ENCODE measurements at places on chromosomes 6 and 20.

- DNase-seq, result peak; percentile 87
Measured at GRCh38 chr20:24100370-24101011, 111.9 kb upstream of the GGTLC1 start.

DNA sequence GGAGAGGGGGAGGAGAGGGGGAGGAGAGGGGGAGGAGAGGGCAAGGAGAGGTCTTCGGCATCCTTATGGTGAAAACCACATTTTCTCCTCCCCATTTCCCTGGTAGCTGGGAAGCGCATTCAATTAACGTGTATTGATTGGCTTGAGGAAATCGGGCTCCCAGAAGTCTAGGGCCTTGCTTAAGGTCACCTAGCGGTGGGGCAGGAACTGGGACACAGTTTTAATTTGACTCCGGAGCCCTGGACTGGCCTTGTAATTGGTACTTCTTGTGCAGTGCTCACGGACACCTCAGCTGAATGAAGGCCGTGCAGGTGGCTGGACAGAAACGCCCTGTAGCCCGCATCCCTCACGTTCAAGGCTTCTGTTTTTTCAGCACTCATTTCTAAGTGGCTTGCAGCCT is 42.8 kb downstream of the CTCFL start:
- DNase-seq, result no peak

DNA sequence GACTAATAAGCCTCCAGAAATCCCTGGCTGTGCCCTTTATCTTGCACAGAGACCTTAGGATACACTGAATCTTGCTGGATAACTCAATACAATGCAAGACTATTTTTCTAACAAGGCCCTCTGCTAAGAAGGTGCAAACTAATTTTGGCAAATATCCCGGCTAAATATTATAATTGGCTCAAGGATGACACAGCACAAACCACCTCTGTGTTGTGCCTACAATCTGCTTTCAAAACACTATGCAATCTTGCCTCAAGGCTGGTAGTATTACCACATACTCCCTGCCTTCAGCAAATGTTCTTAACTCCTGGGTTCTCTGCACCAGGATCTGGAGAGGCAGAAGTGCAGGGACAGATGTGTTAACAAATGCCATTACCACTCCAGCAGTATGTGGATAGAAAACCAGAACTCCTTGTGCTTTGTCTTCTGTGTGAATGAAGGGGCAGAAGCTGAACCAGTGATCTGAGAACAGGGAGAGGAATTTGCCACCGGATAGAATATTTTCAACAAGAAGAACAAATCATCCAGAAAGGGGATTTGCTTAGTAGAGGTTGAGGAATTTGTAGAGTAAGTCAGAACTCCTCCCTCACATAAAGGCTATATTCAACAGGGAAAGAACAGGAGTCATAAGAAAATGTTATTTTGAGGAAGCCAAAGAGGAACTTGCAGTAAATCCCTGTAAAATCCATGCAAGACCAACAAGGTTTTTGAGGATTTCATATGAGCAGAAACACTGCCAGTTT is 74.1 kb upstream of the SLC4A11 start:
- peak; percentile 88 for DNase-seq

DNA sequence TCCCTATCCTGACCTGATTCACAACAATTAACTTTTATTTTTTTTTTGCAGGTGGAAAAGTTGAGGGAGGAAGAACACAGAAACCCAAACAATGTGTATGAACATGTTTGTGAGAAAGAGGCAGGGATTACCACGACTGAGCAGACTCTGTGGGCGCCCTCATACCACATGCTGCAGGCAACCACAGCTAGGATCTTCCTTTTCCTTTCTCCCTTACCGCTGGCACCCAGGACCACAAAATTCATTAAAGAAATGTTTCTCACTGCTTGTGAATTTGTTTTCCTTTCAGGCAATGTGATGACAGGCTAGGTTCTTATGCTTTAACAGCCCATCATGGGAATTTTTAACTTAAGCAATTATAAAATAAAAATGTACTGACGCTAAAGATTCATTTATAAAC is 287.1 kb downstream of the GMDS start:
- DNase-seq, result no peak

DNA sequence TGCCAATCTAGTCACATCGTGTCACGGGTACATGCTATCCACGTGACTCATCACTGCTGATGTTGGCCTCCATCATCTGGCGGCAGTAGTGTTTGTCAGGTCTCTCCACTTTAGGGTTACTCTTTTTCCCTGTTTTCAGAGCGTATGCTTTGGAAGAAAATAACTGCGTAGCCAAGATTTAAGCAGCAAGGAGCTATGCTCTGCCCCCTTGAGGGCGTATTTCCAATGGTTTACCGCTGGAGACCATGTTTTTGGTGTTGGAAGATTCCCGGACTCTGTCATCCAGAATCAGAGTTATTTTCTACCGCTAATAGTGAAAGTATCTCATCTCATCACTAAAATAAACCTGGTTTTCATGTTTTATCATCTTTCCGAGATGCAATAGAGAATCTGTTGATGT is 306.5 kb downstream of the C6orf118 start:
- DNase-seq, result no peak

DNA sequence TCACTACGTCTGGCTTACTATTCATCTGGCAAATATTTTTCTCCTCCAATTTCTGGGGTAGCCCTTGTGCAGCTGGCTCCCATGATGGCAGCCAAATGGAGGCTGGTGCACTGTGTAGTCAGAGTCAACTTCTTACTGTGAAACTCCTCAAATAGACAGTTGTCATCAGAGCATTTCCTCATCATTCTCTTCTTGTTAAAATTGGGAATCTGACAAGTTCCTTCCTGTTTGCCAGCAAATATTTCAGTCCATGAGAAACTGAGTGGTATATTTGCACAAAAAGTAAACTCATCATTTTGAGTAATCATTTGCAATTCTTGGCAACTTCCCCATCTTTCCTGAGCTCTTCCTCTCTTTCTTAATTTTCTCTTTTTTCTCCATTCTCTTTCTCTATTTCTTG is 394.9 kb upstream of the RGS17 start:
- no peak for DNase-seq

- no peak for DNase-seq
Measured at GRCh38 chr20:58668901-58669286, 17.8 kb downstream of the STX16 start.

DNA sequence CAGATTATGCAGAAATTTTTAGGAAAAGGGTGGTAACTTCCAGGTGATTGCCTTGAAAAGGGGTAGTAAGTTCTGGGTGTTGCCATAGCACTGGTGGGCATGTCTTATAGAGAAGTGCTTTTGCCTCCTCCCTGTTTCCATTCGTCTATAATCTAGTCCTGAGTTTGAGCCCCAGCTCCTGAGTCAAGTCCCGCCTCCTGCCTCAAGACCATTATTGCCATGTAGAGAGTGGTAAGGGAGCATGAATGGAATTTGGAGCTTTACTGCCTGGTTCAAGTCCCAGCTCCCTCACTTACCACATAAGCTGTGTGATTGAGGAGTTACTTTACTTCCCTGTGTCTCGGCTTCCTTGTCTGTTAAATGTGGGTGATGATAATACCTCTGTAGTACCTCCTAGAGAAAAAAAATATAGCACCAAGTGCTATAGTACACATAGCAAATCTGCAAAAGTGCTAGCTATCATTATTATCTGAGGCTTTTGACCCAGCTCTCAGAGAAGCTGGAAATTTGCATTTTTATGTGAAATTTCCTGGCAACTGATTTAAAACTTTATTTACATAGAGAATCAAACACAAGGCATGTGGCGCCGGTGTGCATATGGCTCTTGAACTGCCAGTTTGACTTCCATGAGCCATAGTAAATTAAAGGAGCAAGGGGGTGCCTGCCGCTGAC is 36.0 kb downstream of the TGM6 start:
- no peak for DNase-seq

GRCh38 chr20:38957915-38958485 is 4.1 kb upstream of the DHX35 start:
- no peak for DNase-seq

DNA sequence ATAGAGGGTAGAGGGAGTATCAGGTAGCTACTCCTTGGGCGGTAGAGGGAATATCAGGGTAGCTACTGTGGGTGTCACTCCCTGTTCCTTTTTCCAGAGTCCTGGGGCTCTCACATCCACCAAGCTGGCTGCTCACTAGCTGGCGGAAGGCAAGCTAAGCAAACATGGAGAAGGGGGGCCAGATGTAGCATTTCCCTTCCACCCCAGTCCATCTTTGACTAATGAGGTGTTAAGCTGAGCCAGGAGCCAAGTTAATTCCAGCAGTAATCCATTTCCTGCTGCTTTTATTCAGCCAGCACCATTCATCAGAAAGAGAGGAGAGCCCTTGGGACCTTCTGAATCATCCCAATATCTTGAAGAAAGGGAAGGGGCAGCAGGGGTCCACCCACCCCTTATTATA is 330.0 kb downstream of the ZFAND3 start:
- DNase-seq, result no peak

- DNase-seq, result no peak
Measured at GRCh38 chr20:24875078-24875477, 74.0 kb upstream of the CST7 start.

GRCh38 chr6:52815167-52816092 is 11.8 kb upstream of the GSTA1 start:
- DNase-seq, result peak; percentile 57

DNA sequence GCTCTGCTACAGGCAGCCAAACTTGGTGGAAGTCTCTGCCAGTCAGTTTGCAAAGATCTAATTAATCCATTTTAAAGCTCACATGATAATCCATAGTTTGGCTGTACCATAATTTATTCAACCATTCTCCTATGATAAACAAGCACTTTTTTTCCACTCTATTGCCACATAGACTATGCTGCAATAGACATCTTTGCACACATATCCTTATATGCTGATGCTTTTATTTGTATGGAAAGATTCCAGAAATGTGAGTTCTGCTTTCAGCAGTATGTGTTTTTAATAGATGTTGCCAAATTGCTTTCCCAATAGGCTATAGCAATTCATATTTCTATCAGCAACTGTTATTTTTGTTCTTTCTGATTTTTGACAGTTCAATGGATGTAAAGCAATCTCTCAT is 628.0 kb downstream of the KIF16B start:
- DNase-seq, result peak; percentile 18

- no peak for DNase-seq
Measured at GRCh38 chr6:18530201-18530600, 143.1 kb downstream of the RNF144B start.

DNA sequence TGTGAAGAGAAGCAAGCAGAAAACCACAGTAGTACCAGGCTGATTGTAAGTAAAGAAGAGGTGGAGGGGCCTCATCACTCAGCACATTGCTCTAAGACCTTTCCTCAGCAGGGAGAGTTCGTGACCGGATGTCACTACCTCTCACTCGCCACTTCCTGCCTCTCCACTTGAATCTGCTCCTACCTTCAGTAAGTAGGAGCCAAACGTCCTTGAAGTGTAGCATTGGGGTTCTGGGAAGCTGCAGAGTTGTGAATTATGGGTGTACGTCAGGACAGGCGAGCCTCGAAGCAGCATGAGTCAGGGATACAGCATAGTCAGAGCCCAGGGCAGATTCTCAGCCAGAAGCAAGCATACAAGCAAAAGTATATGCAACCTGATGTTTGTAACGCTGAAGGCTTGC is 224.9 kb downstream of the PHACTR1 start:
- peak; percentile 23 for DNase-seq

GRCh38 chr20:44041001-44041400 is 126.3 kb downstream of the TOX2 start:
- no peak for DNase-seq

- DNase-seq, result peak; percentile 46
Measured at GRCh38 chr6:33199687-33200218, 712 bp downstream of the RXRB start.

DNA sequence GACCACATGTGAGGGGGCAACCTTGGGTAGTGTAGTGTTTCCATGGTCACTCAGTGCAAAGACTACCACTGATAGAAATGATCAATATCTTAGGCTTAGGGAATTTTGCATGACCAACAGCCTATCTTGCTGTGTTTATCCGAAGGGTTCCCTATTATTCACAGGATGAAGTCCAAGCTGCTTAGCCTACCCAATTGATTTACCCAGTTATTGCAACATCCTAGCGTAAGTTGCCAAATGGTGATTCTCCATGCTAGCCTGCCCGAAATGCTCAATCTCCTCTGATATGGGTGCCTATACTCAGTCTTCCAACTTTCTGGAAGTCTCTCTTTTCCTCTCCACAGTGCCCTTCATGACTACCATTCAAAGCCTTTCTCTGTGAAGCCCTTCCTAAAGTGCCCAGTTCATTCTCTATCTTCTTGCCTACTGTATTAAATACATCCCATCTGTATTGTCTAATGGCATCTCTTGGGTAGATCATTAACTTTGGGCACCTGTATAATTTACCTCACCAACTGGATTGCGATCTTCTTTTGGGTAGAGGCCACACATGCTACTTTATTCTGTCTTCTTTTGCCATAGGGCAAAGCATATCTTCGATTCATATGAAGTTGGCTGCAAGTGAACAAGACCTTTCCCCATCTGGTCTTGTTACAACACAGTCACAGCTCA is 240.5 kb downstream of the CLIC5 start:
- no peak for DNase-seq

- DNase-seq, result no peak
Measured at GRCh38 chr6:31352310-31352682, 4.7 kb downstream of the HLA-B start.
